ENCODE measurements at places on chromosomes 1 and 21.

- no peak for DNase-seq
Measured at GRCh38 chr1:193434319-193434718, 247.9 kb upstream of the B3GALT2 start.

DNA sequence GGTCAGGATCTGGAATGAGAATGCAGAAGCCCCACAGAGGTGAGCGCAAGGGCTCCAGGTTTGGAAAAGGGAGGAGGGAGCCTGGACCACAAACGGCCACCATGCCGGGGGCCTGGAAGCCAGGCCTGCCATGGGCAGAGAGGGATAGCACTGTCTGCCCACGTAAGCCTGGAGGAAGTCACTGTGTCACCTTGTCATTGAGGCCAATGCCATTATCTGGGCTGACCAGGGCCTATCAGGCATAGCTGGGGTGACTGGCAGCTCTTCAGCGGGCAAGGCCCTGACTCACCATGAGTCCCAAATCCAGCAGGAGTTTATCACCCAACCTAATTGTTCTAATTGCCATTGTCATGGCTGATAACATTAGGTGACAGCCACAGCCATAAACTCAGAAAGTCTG lies 84.6 kb downstream of the MATN1 start:
- no peak for DNase-seq

DNA sequence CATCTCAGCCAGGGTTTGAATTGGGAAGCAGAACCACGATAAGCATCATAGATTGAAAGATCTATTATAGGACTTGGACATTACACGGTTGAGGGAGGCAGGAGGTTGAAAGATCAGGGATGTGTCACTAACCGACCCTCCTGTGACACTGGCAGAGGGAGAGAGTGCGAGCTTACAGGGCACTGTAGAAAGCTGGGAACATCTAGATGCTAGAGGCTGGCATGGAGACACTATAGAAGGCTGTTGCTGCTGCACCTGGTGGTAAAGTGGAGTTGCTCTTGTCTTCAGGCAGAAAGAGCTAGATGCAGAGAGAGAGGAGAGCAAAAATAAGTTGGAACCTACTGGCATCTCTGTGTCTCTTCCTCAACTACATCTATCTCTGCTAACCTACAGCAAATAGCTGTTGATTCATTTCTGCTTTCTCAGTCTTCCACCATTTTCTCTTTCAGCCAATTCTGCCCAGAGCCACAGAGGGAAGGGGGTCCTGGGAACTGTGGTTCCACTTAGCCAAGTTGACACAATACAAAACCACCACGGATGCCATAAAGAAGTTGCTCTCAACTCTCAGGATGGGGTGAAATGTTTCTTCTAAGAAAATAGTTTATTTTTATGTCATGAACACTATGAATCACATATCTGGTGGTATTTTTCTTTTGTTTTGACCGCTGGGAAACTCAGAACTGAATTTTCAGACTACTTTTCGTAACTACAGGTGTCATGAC lies 155.9 kb downstream of the ZNF281 start:
- DNase-seq: no peak

GRCh38 chr1:211329764-211330201 lies 3.1 kb downstream of the TRAF5 start:
- DNase-seq: no peak

DNA sequence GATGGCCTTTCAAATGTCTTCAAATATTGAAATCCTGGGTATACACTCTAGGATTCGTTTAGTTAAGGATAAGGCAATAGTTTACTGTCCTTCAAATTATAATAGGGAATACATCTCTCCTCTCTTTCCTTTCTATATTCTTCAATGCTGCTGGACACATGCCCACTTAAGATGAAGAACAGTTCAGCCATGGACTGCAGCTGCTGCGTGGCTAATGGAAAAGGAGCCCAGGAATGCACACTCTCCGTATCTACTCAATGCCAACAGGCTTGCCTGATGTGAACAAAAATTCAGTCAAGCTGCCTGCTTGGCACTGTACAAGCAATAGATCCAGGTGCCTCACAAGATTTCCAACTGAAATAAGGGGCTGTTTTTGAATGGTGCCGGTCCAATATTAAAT lies 321.2 kb upstream of the LYPLAL1 start:
- no peak for DNase-seq

- no peak for DNase-seq
Measured at GRCh38 chr1:62022382-62022983, 172.2 kb upstream of the L1TD1 start.

- DNase-seq: no peak
Measured at GRCh38 chr1:3695326-3696217, 43.3 kb downstream of the TP73 start.

GRCh38 chr1:184958554-184959353 lies 15.6 kb downstream of the NIBAN1 start:
- no peak for DNase-seq

GRCh38 chr1:6440198-6441126 lies 15.9 kb downstream of the ESPN start:
- no peak for DNase-seq

DNA sequence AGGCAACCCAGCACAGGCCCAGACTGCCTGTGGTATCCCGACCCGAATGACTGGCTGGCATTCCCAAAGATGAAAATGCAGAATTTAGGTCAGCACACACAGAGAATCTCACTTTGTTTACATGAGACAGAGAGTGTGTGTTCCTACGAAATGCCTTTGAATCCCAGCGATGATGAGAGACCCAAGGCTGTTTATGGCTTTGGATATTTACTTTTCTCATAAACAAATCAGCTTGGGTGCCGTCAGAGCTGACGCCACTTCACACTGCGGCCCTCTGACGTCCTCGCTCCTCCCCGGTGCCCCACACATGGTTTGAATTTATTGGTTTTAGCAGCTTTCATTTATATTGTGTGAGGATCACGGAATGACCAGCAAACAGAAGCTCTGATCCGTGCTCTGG lies 18.7 kb downstream of the TRABD2B start:
- no peak for DNase-seq

DNA sequence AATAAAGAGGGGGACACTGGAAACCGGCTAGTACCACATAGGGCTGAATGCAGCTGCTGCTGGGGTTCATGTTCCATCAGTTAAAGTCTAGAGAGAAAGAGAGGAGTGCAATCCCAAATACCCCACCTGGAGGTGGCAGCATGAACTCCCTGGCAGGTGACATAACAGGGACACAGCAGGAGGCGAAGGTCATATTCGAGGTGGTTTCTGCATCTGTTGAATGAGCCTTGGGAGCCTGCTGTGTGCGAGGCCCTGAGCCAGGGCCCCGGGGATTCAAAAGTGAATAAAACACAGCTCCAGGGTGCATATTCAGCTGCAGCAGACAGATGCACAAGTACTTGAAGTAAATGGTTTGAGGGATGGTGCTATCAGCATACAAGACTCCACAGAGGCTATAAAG lies 456.8 kb downstream of the SETD4 start:
- peak; percentile 74 for DNase-seq

DNA sequence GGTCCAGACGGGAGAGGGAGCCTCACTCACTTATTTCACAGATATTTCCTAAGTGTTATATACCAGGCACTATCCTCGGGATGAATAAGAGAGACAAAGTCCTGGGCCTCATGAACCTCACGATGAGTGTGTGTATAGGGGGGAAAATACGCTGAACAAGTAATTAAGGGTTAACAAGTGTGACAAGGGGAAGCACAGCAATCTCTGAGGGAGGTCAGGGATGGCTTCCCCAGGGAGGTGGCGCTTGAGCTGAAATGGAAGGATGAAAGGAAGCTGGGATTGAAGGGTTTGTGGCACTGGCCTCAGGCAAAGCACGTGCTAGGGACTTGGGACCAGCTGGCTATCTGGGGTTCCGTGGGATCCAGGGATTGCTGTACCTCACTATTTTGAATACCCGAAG lies 46.4 kb upstream of the SYNC start:
- no peak for DNase-seq

- DNase-seq: no peak
Measured at GRCh38 chr1:35555212-35555584, 2.0 kb downstream of the KIAA0319L start.

DNA sequence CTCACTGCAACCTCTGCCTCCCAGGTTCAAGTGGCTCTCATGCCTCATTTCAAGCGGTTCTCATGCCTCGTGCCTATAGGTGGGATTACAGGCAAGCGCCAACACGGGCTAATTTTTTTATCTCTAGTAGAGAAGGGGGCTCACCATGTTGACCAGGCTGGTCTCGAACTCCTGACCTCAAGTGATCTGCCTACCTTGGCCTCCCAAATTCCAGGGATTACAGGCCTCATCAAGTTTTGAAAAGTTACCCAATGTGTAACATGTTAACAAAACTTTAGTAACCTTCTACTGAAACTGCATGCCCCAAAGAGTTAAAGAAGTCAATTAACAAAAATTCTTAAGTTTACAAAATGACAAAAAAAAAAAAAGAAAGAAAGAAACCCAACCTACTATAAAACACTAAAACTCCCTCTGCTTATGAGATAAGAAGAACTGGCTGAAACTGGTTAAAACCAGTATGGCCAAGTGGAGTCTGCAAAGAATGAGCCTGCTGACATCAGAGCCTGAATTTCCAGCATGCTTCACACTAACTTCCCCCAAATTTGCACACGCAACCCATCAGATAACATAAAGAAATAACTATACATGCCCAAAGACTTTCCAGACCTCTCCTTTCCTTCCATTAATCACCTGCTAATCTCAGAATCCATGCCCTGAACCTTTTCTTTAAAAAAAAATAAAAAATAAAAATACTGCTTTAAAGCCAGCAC lies 25.5 kb upstream of the PSMG1 start:
- no peak for DNase-seq

GRCh38 chr1:114159941-114160340 lies 6.3 kb upstream of the SYT6 start:
- no peak for DNase-seq

DNA sequence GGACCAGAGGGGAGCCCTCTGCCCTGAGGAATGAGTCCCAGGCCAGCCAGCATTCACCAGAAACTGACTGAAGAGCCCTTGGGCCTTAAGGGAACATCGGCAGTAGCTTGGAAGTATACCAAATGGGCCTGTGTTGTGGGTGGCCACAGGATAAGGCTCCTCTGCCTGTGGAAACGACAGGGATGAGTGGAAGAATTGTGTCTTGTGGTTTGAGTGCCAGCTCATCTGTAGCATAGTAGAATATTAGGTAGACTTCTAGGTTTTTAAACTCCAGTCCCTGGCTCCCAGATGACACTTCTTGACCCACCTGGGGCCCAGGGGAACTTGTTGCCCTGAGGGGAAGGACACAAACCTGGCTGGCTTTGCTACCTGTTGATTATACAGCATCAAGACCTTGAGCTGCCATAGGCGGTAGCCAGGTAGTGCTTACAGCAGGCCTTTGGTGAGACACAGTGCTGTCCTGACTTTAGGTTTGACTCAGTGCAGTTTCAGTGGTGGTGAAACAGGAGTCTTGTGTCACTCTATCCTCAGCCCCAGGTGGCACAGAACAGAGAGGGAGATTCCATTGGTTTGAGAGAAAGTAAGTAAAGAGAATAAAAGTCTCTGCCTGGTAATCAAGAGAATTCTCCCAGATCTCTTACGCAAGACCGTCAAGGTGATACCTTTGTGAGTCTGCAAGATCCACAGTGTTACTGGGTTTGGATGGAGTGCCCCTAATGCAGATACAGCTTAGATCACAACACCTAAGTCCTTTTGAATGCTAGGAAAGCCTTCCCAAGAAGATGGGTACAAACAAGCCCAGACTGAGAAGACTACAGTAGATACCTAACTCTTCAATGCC lies 50.2 kb downstream of the RABGAP1L start:
- no peak for DNase-seq

DNA sequence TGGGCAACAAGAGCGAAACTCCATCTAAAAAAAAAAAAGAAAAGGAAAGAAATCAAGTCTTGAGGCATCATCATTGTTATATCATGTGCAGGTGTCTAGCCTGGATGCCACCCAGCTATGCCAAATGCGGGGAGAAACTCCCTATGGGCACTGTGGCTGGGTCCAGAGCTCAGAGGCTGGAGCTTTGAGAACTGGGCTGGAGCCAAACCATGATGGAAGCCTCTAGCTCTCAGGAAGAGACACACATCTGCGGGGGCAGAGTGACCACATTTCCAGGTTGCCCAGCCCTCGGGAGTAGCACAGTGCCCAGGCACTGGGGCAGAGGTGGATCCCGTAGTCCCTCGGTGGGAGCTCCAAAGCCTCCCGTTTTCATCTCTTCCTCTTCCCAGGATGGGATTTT lies 58.9 kb downstream of the COL18A1 start:
- DNase-seq: no peak

GRCh38 chr1:212488436-212489283 lies 55.9 kb downstream of the NENF start:
- no peak for DNase-seq

DNA sequence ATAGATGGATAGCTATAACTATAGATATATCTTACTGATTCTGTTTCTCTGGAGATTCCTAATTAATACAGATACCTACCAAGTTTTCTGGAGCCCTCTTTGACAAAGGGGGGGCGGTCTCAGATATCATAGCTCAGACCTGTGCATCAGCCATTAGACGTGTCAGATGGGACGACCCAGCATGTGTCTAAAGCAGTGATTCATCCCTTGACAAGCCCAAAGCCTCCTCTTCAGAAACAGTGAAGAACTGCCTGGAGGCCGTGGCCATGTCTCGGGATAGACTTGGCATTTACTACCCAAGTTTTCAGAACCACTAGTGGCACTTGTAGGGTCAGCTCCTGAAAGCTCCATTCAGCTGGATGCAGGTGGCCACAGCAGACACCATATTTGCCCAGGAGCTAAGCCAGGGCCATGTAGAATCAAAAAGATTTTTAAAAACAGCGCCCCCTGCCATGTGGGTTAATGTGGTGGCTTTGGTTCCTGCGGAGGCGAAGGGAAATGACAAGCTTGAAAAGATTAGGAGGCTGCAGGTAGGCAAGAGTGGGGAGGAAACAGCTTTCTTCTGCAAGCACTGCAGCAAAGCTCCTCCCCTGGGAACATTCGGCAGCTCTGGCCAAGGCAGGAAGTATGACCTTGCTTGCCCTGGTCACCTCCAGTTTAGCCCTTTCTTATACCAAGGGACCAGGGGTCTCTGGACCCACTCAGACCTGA lies 82.2 kb downstream of the FBXO2 start:
- no peak for DNase-seq

GRCh38 chr1:245585252-245585959 lies 430.6 kb downstream of the KIF26B start:
- DNase-seq: no peak

DNA sequence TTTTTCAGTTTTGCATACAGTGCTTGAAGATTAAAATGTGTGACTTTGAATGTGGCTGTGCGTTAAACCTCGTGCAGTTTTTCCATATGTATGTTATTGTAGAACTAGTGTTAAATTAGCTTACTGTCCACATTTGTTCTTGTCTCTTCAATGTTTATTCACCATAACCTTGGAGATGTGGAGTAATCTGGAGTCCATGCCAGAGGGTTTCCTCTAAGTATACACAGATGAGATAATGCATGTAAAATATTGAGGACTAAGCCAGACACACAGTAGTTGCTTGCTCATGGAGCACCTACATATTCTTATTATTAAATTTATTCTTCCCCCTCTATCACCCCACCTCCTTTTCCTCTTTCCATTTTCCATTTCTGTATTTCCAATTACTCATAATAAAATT lies 7.7 kb upstream of the GIPC2 start:
- no peak for DNase-seq

GRCh38 chr21:16079830-16080229 lies 350.0 kb downstream of the USP25 start:
- no peak for DNase-seq

All from NCI-H1092 (cell line).